ENCODE measurements at places on chromosomes 11 and 22.
A peak's percentile ranks its signal among the peaks of the same experiment; 100 is the strongest.

- DNase-seq = peak; percentile 91
Measured at GRCh38 chr11:95506777-95507176, 275.8 kb upstream of the SESN3 start.

GRCh38 chr11:33670250-33671011, 30.2 kb downstream of the C11orf91 start:
- peak; percentile 71 for DNase-seq

DNA sequence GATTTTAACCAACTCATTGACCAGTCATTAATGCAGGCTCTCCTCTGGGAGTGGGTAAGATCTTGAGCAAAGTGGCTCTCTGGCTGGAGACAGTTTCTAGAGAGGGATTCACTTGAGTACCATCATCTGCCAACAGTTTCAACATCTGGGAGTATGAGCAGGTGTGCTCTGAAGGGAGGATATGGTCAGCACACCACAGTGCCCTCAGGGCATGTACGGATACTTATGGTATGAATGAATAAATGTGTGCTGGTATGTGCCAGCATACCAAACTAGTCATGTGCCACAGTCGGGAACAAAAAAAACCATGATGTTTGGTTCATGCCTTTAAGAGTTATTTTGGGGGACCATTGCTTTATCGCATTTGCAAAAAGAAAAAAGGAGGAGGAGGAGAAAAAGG, 1197.5 kb upstream of the TENM4 start:
- DNase-seq = no peak

- peak; percentile 29 for DNase-seq
Measured at GRCh38 chr11:130600139-130600538, 151.7 kb downstream of the ADAMTS15 start.

GRCh38 chr11:107740271-107740670, 28.4 kb upstream of the SLN start:
- peak; percentile 28 for DNase-seq

DNA sequence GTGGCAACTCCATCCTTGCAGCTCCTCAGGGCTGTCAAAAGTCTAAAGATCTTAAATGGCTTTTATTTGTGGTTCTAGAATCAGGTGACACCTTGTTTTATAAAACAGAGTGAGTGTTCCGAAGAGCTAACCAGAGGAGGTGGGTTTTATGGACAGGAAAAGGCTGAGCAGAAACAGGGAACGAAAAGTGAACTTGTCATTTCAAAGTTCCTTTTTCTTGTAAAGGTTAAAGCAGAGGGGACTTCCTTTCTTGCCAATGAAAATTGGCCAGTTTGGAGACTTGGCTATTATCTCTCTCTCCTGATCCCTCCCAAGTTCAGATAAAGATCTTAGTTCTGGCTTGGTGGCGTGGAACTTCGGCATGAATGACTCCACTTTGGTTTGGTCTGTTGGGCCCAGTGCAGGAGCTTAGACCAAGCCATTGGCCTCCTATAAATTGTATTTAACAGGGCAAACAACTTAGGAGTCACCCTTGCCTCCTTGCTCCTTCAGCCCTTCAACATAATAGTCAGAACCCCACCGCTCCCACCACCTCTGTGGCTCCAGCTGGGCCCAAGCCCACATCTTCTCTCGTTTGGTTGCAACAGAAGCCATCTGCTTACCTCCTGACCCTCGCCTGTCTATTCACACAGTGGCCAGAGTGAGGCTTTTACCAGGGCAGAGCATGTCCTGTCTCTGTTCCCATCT, 102.4 kb upstream of the THY1 start:
- DNase-seq = no peak

DNA sequence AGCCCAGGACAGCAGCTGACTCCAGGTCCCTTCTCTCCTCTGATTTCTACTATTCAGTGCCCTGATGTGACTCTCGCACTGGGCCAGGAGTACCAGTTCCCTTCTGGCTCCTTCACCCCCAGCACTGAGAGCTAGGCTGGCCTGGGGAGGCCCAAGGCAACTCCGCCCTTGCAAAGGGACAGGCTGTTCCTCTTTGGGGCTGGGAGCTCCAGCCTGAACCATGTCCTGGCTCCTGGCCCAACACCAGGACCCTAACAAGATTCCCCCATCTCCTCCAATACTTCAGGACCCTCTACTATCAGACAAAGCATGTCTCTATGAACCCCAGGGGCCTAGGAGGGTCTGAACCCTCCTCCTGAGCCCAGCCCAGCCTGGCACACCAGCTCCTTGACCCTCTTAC, 12.5 kb downstream of the CREB3L1 start:
- no peak for DNase-seq

DNA sequence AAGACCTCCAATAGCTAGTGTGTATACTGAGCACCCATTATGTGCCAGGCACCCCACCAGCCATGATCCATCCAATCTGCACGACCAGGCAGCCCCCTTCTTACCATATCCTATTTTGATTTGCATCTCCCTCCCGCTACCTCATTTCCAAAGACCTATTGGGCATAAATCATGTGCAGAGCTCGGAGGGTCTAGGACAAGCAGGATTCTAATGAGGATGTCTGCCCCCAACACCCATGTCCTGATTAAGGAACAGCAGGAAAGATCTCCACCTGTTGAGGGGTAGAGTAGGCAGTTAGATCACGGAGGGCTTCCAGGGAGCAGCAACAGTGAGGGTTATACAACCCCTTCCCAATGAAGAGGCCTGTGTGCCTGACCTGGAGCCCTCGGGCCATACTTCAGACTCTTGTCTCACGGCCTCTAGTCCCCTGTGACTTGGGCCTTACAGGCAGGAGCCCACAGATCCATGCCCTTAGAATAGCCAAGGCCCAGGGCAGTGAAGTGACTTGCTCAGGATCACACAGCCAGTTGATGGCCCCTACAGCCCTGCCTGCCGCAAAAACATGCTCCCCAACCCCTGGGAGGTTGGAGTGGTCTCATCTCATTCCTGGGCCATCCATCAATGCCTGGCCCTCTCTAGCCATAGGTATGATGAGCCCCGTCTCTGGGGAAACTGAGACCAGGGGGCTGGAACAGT, 3.5 kb downstream of the RAB3IL1 start:
- DNase-seq = no peak

- no peak for DNase-seq
Measured at GRCh38 chr11:133123366-133123765, 408.9 kb downstream of the OPCML start.

GRCh38 chr22:40633036-40633435, 3.5 kb downstream of the MRTFA start:
- DNase-seq = no peak

GRCh38 chr11:10926801-10927211, 69.0 kb upstream of the ZBED5 start:
- DNase-seq = peak; percentile 41

DNA sequence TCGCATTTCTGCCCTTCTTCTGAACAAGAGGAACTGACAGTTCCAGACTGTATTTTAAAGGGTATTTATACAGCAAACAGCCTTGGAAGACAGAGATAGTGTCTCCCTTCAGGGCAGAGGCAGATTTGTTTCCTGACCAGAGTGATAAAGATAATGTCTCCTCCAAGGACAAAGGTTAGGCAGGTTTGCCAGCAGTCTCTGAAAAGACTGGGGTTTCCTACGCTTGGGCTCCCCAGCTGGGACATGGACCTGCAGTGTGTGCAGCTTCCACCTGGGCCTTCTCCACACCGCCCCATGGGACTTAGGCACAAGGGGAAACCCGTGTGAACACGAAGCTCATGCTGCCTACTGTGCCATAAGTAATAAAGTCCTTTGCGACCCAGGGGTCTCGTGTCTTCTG, 42.1 kb downstream of the RPL27A start:
- no peak for DNase-seq

- no peak for DNase-seq
Measured at GRCh38 chr11:128519338-128519737, 68.0 kb downstream of the ETS1 start.

DNA sequence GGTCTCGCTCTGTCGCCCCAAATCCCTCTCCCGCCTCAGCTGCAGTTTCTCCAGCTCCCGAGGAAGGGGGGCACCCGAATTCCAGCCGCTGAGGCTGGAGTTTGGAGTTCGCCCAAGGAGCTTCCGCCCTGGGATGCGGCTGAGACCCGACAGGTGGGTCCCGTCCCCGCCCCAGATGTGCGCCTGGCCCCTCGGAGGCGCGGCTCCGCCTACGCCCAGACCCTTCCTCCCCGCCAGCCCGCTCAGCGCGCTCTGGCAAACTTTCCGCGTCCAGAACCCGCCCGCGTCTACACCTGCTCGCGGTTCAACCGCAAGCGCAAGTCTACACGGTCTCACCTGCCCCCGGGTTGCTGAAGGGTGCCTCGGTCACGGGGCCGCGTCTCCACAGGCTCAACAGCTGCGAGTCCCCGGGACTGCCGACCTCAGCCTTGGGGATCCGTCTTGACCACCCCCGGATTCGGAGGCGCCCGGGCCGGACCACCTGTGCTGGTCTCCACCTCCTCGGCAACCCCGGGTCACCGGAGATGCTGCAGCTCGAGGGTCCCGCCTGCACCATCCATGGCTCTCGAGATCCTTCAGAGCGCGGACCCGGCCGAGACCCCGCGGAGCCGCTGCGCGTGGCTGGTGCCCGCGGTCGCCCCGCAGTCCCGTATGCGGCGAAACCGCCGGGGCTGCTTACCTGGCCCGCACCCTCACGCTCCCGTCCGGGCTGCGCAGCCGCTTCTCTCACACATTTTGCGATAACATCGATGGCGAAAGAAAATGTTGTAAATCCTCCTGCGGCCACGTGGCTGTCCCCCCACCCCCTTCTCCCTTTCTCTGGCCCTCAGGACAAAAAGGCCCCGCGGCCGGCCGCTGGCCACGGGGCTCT, 63.6 kb downstream of the NFAM1 start:
- DNase-seq = no peak

GRCh38 chr11:16013649-16014275, 342.6 kb downstream of the SOX6 start:
- no peak for DNase-seq

- peak; percentile 84 for DNase-seq
Measured at GRCh38 chr22:43828998-43829782, 17.1 kb upstream of the EFCAB6 start.

DNA sequence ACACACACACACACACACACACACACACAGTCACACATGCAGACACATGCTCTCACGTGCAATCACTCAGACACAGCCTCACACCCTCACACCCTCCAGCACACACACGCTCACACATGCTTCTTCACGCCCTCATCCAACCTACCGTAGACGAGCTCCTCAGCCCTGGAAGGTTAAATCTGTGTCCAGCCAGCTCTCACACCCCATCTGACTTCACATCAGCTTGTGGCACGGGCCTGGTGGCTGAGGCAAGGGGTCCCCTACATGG, 1.3 kb upstream of the SCUBE1 start:
- DNase-seq = no peak

DNA sequence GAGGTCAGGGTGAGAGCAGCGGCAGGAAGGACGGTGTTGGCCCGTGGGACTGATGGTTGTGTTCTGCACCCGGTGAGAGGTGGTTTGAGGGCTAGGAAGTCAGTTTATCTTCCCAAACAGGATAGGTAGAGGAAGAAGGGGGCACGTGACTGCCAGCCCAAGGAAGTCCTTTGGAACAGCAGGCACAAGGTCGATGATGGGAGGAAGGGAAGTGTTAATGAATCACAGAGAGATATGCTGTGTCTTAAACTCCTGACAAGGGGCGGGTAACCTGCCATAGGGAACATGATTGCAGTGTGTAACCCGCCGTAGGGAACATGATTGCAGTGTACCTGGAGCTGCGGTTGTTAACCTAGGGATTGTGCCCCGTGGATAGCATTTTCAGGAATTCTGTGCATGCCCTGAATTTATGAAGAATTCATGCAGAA, 49.0 kb downstream of the PRR5L start:
- no peak for DNase-seq

- no peak for DNase-seq
Measured at GRCh38 chr22:44221710-44222475, 41.2 kb downstream of the PARVG start.

- no peak for DNase-seq
Measured at GRCh38 chr11:8956860-8957259, 7.4 kb downstream of the TMEM9B start.

DNA sequence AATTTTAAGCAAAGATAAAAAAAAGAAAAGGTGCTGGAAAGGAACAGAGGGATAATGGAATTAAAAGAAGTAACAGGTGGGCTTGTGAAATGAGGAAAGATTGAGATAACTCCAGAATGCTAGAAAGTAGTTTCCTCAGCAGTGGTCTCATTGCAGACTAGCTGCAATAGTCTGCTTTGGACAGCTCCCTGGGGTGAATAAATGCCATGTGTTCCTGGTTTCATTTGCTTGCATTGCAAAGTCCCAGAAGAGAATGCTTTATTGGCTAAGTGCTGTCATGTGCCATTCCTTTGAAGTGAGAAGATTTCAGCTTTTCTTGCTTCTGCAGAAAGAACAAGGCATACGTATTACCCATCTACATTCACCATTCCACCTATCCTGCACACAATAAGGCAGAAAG, 478.8 kb upstream of the RAG2 start:
- peak; percentile 4 for DNase-seq

DNA sequence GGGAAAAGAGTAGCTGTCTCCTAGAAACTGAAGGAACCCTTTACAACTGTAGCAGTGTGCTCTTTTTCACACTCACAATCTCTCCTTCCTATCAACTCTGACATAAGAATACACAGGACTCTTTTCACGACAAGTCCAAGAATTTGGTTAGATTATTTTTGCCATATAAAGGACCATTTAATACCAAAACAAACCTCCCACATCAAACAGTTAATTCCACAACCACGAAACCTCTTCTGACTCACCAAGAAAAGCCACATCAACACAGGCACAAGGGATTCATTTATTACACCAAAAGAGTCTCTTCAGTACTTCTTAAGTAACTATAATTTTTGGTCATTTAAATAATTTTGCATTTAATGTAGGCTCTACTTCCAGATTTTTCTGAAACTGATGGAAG, 222.6 kb upstream of the PITPNB start:
- DNase-seq = peak; percentile 89

- DNase-seq = peak; percentile 65
Measured at GRCh38 chr11:116787786-116788486, at the start of gene ZPR1. TSS of gene ZPR1 (minus strand) at chr11:116788023. CDS start at chr11:116787990, 33 bp downstream.

- peak; percentile 93 for DNase-seq
Measured at GRCh38 chr11:102724904-102725500, at the start of gene MMP8. TSS of gene MMP8 (minus strand) at chr11:102724954. CDS start at chr11:102724855, 99 bp downstream.

- peak; percentile 50 for DNase-seq
Measured at GRCh38 chr11:74138021-74138420, 32.8 kb downstream of the C2CD3 start.

GRCh38 chr22:48313175-48313830, 1514.4 kb downstream of the BRD1 start:
- DNase-seq = no peak

DNA sequence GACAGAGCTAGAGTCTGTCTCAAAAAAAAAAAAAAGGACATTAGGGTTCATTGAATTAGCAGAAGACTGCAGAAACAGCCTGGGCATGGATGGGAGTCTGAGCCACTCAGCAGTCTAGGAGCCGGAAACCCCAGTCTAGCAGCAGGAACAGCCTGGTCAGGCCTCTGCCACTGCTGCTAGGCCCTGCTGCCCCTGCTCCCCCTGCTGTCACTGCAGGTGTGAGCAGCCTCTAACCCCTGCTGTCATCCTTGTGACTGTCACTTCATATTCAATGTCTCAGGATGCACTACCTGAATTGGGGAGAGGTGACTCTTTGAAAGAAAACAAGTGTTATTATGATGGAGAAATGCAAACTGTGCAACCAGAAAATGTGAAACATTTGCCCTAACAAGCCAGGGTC, 7.0 kb upstream of the DDX17 start:
- DNase-seq = no peak
